ENCODE measurements at places on chromosomes 2 and 18.

GRCh38 chr2:205014201-205014600 is 468.9 kb downstream of the PARD3B start:
- no peak for DNase-seq

DNA sequence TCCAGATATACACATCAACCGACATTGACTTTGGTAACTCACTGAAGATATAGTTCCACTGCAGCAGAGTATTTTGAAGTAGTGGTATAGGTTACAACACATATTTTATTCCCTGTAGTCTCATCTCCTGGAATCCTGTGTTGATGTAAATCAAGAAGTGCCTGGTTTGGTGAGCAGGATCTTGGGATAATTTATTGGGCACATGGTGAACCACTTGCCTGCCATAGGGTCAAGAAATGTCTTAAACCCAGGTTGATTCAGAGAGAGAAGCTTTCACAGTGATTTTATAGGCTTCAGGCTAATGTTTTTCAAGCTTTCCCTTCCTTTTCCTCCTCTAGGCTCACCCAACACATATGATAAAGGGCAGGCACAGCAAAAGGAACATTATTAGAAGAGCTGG is 24.6 kb downstream of the CCDC85A start:
- no peak for DNase-seq

GRCh38 chr2:222452422-222452950 is 28.1 kb downstream of the SGPP2 start:
- DNase-seq, result no peak

DNA sequence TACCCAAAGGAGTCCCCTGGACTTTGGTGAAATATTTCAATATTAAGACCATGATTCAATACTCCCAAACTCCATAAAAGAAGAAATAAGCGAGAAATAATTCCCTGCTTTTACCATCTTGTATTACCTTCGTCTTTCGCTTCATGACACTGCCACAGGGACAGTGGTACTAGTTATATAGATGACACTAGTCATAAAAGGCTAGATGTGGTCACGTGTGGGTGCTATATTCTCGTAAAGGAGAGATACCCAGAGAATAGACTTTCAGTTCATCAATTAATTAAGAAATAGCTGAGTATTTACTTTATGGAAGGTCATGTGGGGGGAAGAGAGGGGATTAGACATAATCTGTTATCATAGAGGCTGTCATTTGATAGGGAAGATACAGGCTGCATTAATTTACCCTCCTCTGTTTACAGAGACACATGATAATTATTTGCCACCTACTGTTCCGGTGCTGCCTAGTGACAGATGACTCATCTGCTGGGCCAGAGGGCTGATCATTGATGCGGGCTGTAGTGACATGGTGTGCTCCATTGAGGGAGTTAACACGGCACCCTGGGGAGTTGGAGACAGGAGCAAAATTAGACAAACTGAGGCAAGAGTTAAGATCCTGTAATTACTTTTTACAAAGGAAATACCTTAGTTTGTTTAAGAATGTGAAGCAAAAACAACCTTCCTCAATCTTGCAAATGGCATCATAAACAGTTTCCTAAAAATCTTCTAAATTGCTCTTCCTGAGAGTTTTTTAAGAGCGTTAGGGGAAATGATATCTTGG is 78.2 kb upstream of the ITGB6 start:
- DNase-seq, result no peak

DNA sequence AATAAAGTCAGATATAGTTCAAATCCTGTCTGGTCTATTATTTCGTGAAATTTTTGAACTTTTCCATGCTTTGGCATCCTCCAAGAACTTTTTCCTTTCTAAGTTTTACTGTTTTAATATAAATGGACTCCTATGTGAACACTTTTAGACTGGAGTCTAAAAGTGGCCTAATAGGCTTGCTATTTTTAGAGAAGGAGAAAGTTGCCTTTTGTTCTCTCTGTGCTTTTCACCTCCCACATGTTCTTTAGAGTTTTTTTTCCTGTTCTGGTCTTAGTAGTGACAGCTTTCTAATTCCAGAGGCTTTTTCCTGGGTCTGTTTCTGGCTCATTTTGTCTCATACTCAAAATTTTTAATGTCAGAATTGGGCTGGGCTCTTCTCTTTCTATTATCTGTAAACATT is 72.2 kb downstream of the ADAM23 start:
- no peak for DNase-seq

DNA sequence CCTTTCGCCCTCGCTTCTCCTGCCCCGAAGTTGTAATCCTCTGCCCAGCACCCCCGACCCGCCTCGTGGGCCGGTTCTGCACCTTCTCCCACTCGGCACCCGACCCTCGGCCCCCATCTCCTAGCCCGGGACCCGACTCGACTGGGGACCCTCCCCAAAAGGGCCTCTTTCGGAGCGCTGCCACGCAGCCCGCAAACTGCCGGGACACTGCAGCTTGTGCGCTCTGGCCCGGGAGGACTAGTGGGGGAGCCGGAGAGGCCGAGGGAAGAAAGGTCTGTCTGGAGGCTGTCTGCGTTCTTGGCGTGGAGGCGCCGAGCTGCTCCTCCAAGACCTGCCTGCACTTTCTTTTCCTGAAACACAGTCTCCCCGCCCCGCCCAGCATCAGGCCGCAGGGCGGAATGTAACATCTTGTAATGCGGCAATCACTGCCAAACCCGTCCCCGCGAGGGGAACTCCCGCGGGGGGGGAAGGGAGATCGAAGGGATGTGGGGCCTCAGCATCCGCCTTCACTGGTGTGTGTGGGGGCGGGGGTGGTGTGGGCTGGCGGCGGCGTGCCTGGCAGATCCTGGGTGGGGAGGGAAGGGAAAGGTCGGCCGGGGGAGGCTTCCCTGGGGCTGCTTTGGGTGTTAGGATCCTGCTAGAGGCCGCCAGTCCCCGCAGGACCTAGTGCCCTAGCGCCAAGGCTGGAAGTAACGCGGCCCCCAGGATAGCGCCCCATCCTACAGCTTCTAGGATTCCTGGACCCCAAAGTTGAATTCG is 7.4 kb downstream of the DLX2 start:
- peak; percentile 97 for DNase-seq

All from fibroblast of gingiva (primary cell).